NCI-H2171 treated with DMSO at 0.1 percent for 48 hours (cell line): ENCODE measurements at places on chromosomes 4 and X.

DNA sequence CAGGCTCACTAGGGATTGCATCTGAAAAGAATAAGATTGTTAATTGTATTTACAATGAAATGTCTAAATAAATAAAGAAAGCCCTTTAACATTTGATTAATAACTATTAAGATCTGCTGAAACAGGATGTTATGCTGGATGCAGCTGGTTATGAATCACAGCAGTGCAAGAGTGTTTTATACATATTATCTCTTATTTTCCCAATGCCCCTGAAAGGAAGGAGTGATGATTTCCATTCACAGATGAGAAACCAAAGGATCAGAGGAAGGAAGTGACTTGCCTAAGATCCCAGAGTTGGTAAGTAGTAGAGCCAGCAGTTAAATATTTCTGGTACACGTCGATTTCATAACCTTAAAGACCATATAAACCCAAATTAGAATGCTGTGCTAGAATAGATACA lies 76.3 kb upstream of the ARHGAP36 start:
- DNase-seq, result no peak

- no peak for DNase-seq
Measured at GRCh38 chrX:101429934-101430333, 21.9 kb downstream of the HNRNPH2 start.

DNA sequence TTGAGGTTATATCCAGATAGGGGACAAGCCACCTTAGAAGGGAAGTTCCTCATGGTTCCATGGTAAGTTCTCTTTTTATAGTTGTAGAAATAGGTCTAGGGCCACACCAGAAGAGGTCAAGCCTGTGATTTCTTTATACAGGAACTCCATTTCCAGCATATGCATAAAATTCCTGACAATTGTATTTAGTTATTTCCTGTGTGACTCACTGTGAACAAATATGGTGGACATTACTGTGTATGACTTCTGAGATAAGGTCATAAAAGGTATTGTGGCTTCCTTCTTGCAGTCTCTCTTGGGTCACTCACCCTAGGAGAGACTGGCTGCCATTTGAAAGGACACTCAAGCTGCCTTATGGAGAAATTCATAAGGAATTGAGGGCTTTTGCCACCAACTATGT lies 2.2 kb upstream of the C4orf36 start:
- no peak for DNase-seq

DNA sequence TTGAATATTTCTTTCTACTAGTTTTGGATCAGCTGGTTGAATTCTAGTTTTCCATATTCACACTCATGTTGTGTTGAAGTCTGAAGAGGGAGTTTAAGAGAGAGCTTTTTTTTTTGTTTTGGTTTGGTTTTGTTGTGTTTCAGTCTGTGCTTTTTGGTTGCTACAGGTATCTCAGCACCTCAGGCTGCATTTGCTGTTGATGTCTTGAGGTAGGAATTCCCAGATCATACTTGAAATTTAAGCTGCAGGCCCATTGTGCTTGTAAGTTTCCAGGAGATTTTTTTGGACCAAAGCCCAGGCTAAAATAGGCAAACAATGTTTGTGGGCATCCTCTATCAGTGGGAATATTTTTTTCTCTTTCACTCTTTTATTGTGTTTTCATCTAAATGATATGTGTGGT lies 190.2 kb upstream of the AGA start:
- DNase-seq, result no peak

DNA sequence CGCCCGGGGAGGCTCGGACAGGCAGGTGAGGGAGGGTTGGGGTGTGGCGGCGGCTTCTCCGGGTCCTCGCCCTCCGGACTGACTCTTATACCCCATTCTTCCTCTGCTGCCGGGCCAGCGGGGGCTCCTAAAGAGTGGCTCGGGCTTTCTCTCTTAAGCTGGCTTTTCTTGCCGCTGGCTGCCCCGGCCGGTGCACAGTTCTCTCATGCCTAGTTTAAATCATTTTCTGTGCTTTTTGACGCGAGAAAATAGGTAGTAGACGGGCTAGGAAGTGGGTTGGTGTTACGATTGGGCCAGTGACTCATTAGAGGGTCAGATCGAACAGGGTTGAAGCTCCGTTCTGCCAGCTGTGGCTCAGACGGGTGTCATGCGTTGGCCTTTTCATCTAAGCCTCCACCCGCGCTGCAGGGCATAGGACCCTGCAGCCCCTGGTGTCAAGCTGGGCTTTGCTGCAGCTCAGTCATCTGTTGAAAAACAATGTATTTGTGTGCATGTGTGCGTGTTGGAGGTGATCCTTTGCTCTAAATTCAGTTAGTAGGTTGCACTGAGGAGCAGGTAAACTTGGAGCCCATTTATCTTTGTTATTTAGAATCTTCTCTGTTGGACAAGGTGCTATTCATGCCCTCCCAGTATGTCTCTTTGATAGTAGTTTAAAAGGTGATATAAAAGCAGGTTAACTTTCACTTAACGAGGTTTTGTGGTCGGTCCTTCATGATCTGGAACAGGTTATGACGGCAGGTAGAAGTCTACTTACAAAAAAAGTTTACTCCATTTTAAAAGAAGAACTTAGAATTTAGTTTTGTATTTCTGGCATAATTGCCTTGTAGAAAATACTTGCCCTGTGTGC lies 802 bp downstream of the BMP2K start:
- DNase-seq, result no peak

DNA sequence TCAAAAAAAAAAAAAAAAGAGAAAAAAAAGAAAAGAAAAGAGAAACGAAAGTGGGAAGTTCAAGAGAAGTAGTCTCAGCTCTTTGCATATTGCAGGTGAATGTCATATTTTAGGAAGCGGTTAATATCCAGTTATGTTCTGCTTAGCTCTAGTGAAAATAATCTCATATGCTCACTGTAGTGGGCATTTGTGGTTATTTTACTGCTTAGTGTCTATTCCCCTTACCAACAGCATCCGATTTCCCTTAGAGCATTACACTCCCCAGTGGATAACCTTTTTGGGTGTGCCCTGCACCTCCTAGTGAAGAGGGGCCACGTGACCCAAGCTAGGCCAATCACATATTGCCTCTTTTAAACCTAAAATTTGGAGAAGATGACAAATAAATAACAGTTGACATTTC lies 111.2 kb upstream of the ZNF827 start:
- no peak for DNase-seq

DNA sequence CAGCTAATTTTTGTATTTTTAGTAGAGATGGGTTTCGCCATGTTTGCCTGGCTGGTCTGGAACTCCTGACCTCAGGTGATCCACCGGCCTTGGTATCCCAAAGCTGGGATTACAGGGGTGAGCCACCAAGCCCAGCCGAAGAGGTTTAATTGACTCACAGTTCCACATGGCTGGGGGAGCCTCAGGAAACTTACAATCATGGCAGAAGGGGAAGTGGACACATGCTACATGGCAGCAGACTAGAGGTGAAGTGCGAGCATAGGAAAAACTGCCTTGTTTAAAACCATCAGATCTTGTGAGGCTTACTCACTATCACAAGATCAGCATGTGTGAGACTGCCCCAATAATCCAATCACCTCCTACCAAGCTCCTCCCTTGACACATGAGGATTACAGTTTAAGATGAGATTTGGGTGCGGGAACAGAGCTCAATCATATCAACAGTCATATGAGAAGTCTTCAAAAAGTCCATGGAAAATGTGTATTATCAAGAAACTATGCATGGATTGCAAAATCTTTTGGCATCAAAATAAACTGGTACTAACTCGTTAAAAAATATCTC lies 25.8 kb upstream of the RPL39 start:
- DNase-seq, result no peak

- DNase-seq, result no peak
Measured at GRCh38 chr4:74624351-74625151, 169.8 kb downstream of the BTC start.
